ENCODE measurements at places on chromosomes 4 and X. TPM values are rescaled to one million over a fixed set of nuclear protein-coding genes. Genes with fewer than 3 reads are reported as not detected.

The NKX3-2 gene
- 0.78 TPM for total RNA-seq

The TASL gene
- total RNA-seq = 1.5 TPM

The PWWP3B gene
- 0.32 TPM for total RNA-seq

The GUCY1A1 gene
- 1.5 TPM for total RNA-seq

DNA sequence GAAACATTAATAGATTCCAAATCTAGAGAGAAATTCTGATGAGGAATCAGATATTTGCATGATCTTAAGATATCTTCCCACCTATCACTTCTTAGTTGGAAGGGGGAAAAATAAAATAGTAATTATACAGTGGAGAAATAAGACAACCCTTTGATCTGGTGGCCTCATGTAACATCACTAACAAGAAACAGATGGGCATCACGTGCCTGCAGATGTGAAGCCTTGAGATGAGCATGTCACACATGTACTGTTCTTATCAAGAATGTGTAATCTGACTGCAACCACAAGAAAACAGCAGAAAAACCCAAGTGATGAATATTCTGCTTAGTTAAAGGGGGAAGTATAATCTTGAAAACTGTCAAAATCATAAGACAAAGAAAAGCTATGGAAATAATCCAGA lies 31.4 kb upstream of the NKX6-1 start:
- DNase-seq = no peak

- DNase-seq = no peak
Measured at GRCh38 chrX:40095583-40096394, 2.0 kb downstream of the BCOR start.

- DNase-seq = no peak
Measured at GRCh38 chr4:1928356-1929239, 57.4 kb downstream of the NSD2 start.

GRCh38 chr4:91837608-91838029 lies 466.1 kb upstream of the GRID2 start:
- DNase-seq = no peak

DNA sequence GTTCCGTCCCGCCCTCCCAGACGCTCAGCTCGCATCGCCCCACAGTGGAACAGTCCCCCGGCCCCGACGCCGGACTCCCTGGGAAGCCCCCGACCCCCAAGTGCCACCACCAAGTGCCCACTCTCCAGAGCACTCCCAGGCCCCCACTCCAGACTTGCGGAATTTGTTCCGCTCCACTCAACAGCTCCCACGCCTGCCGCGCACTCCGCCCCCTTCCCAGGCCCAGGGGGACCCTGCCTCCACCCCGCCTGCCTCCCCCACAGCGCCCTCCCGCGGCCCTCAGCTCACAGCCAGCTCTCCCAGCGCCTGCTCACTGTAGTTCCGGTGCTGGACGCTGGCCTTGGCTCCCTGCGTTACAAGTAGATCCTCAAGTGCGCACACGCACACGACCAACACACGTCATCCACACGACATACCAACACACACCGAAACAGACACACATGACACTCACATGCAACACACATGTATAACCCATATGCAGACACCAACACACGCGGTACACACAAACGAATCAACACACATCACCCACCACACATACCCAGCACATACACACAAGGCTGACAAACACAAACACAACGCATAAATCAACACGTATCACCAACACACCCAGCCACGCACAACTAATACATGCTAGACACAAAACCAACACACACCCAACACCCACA lies 8.0 kb downstream of the MSX1 start:
- DNase-seq = no peak

- DNase-seq = no peak
Measured at GRCh38 chr4:11297627-11298026, 131.1 kb downstream of the HS3ST1 start.

- no peak for DNase-seq
Measured at GRCh38 chr4:140659943-140660700, 91.4 kb upstream of the UCP1 start.

GRCh38 chr4:82618103-82618720 lies 56.4 kb upstream of the TMEM150C start:
- DNase-seq = no peak

DNA sequence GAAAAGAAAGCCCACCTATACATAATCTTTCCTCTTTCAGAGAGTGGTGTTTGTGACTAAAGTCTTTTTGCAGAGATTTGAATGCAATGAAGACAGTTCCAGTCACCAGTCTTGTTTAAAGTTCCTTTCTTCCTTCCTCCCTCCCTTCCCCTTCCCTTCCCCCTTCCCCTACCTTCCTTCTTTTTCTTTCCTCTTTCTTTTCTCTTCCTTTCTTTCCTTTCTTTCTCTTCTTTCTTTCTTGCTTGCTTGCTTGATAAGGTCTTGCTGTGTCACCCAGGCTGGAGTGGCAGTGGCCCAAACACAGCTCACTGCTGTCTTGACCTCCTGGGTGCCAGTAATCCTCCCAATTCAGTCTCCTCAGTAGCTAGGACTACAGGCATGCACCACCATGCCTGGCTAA lies 19.0 kb upstream of the ASB5 start:
- DNase-seq = no peak

GRCh38 chr4:174764105-174764729 lies 64.8 kb downstream of the GLRA3 start:
- DNase-seq = no peak

DNA sequence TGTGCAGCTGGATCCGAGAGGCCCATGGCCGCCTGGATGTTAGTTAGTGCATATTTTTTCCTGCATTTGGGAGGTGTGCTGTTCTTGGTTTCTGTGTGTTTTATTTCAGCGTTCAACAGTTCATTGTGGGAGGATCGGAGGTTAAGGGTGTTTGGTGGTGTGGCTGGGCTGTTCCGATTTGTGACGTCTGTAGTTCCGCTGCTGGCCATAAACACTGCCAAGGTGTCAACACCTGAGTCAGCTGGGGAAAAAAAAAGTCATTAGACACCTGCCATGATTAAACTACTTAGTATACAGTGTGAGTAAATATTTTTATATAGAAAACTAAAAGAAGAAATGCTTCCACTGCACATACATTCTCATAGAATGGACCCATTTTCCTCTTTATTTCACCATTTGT lies 200.2 kb downstream of the APBB2 start:
- no peak for DNase-seq

DNA sequence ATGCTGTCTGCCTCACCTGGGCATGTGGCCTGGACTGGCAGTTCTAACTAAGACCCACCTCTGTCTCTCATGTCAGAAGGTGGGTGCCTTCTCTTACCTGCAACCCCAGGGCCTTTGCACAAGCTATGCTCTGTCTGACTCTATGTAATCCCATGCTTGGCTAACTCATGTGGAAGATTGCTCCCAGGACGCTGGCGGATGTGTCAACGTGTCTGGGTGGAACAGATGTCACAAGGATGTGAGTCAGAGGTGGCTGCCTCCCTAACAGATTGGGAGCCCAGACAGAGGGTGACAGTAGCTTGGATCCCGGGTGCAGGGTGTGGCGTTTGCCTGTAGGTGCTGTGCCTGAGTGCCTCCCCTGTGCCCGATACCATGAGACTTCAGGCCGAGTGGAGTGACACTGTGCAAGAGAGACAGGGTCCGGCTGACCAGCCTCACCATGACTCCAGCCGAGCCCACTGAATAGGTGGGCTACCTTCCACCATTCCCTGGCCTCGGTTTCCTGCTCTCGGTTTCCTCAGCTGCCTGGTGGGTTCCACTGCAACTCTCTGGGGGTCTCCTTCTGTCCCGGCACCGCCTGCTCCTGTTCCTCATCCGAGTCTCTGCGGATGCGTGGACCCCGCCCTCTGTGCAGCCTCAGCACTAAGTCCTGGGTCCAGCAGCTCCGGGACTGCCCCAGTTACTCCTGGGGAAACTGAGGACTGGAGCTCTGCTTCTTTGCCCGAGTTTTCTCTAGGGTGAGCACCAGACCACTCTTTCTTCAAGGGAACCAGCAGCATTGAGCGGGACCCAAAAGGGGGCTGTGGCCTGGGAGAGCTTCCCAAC lies 11.0 kb downstream of the SH3BP2 start:
- DNase-seq = peak; percentile 94

GRCh38 chrX:114267142-114267541 lies 316.7 kb upstream of the HTR2C start:
- DNase-seq = no peak

DNA sequence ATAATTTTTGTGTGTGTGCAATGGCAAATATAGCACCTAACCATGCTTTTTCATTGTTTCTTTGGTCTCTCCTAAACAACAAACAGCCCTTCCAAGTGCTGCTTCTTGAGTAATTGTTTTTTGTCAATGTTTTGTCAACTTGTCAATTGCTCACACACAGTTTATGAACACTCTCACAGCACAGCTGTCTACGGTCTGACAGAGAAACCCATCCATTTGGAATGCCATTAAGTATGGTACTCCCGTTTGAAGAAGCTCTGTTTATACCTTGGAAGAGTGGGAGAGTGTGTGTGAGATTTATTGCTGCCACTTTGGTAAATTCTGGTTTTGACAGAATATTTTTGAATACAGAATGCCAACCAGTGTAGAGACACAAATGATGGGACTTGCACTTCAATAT lies 254.6 kb downstream of the LDB2 start:
- DNase-seq = no peak

All from lower leg skin (tissue), 4 donors.